ENCODE measurements at places on chromosomes 16 and 17.

GRCh38 chr17:34570506-34570905 lies 8.9 kb upstream of the TMEM132E start:
- no peaks in the 10 kb centered on the region for H3K4me1 ChIP-seq
- H3K27me3 ChIP-seq: no peaks in the 10 kb centered on the region
- H3K4me3 ChIP-seq: no peak overlapping the region
- H3K27ac ChIP-seq: no peak overlapping the region
- no peaks in the 10 kb centered on the region for H3K36me3 ChIP-seq

- no peaks in the 10 kb centered on the region for H3K4me1 ChIP-seq
- H3K27ac ChIP-seq: no peak overlapping the region
- no peaks in the 10 kb centered on the region for H3K36me3 ChIP-seq
- H3K4me3 ChIP-seq: no peak overlapping the region
These were observed 5.6 kb downstream of the ALOX12 start for GRCh38 chr17:7001318-7001961.

DNA sequence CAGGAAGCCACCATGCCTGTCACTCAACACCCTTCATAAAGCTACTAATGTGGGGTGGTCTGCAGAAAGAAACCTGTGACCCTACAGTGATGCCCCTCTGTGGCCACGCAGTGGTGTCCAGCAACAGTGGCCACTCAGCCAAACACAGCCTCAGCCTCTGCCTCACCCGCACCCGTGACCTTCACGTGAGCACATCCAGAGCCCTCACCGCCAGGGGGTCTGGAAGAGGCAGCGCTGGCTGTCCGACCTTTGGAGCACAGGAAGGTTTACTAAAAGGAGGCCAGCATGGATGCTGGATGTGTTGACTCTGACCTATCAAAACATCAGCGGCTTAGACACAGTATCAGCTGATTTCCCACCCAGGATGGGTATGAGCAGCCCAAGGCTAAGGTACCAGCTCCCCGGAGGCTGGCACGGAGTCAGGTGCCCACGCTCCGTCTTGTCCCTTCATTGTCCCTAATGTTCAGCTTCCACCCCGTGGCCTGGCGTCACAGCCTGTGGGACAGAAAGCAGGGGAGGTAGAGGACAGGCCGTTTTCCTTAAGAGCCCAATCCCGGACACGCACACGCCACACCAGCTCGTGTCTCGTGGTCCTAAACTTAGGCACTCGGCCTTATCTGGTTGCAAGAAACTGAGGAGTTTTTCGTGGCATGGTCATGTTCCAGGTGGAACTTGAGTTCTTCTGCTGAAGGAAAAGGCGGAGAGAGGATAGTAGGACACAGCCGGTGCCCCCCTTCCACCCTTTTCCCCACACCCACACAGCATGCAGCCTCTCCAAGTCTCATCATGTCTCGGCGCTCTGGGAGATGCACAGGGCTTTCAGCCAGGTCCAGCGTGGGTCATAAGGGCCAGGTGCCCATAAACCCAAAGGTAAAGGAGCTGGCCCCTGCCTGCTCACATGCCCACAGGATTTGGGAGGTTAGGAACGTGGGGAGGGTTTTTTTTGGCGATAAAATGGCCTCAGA lies 49.7 kb upstream of the ENDOV start:
- no peak for DNase-seq
- no peak overlapping the region for H3K27ac ChIP-seq
- no peaks in the 10 kb centered on the region for H3K27me3 ChIP-seq
- H3K36me3 ChIP-seq: no peaks in the 10 kb centered on the region
- peaks cover 11% of the 10 kb centered on the region for H3K4me1 ChIP-seq

GRCh38 chr17:48483004-48483403 lies 47.8 kb downstream of the HOXB1 start:
- no peak for DNase-seq
- no peak overlapping the region for H3K4me3 ChIP-seq
- H3K27me3 ChIP-seq: no peaks in the 10 kb centered on the region
- H3K27ac ChIP-seq: no peak overlapping the region
- H3K36me3 ChIP-seq: no peaks in the 10 kb centered on the region

DNA sequence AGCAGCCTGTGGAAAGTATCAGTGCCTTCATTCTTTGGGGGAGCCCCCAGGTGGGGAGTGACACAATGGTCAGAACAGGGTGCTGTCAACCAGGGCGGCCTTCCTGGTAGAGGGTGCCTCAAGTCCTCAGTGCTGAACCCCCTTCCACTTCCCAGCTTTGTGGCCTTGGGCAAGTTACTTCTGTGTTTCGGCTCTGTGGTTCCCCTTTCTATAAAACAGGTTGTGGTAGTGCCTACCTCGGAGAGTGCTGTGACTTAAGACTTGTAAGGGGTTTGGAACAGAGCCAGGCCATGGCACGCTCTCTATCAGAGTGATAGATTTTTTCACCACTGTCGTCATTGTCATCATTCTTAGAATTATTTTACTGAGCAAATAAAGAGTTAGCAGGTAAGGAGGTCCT lies 141.1 kb downstream of the CCDC182 start:
- peak overlapping the region; percentile 72 for H3K27ac ChIP-seq
- no peaks in the 10 kb centered on the region for H3K36me3 ChIP-seq
- H3K4me1 ChIP-seq: peaks cover 20% of the 10 kb centered on the region
- no peak overlapping the region for H3K4me3 ChIP-seq

DNA sequence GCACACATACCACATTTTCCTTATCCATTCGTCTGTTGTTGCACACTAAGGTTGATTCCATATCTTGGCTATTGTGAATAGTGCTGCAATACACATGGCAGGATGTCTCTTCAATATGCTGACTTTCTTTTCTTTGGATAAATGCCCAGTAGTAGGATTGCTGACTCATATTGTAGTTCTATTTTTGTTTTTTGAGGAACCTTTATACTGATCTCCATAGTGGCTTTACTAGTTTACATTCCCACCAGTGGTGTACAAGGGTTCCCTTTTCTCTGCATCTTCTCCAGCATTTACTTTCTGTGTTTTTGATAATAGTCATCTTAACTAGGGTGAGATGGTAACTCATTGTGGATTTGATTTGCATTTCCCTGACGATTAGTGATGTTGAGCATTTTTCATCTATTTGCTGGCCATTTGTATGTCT lies 118.1 kb downstream of the STXBP4 start:
- DNase-seq: no peak
- H3K4me1 ChIP-seq: no peaks in the 10 kb centered on the region
- H3K27ac ChIP-seq: no peak overlapping the region
- H3K36me3 ChIP-seq: no peaks in the 10 kb centered on the region
- H3K27me3 ChIP-seq: no peaks in the 10 kb centered on the region
- no peak overlapping the region for H3K4me3 ChIP-seq

DNA sequence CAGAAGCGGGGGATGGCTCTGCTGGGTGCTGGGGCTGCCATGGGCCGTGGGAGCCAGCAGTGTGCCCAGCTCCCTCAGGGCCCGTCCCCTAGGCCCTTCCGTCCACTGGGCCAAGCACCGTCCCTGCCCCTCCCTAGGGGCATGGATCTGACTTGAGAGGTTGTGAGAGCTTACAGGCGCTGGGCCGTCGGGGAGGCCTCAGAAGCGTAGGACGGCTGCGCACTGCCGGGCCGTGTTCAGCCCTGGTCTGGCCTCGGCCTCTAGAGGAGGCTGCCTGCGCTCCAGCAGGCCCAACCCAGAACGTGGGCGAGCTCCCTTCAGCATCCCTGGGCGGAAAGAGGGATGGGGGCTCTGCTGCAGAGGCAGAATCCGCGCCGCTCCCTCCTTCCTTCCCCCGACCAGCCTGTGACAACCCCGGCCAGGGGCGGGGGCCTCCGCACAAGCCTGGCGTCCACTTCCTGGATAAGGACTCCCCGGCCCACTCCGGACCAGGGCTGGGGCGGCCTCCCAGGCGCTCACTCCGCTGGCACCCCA lies 685 bp upstream of the MPG start:
- DNase-seq: peak; percentile 74
- H3K4me3 ChIP-seq: peak overlapping the region; percentile 49
- H3K27ac ChIP-seq: peak overlapping the region; percentile 97
- peaks cover 42% of the 10 kb centered on the region for H3K4me1 ChIP-seq
- no peaks in the 10 kb centered on the region for H3K27me3 ChIP-seq

DNA sequence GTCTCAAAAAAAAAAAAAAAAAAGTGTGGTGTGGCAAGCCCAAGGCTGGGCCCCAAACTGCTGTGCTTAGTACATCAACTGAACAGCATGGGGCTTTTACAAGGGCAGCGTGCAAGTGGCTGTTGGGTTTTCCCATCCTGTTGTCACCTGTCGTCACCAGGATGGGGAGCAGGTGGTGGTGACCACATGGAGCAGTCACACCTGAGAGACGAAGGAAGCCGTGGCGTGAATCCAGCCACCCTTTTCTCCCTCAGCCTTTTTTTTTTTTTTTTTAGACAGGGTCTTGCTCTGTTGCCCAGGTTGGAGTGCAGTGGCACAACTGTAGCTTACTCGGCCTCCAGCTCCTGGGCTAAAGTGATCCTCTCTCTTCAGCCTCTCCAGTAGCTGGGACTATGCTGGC lies 4.1 kb upstream of the MRPL58 start:
- H3K27me3 ChIP-seq: no peaks in the 10 kb centered on the region
- H3K4me3 ChIP-seq: no peak overlapping the region
- H3K36me3 ChIP-seq: no peaks in the 10 kb centered on the region
- no peak overlapping the region for H3K27ac ChIP-seq
- no peak for DNase-seq

DNA sequence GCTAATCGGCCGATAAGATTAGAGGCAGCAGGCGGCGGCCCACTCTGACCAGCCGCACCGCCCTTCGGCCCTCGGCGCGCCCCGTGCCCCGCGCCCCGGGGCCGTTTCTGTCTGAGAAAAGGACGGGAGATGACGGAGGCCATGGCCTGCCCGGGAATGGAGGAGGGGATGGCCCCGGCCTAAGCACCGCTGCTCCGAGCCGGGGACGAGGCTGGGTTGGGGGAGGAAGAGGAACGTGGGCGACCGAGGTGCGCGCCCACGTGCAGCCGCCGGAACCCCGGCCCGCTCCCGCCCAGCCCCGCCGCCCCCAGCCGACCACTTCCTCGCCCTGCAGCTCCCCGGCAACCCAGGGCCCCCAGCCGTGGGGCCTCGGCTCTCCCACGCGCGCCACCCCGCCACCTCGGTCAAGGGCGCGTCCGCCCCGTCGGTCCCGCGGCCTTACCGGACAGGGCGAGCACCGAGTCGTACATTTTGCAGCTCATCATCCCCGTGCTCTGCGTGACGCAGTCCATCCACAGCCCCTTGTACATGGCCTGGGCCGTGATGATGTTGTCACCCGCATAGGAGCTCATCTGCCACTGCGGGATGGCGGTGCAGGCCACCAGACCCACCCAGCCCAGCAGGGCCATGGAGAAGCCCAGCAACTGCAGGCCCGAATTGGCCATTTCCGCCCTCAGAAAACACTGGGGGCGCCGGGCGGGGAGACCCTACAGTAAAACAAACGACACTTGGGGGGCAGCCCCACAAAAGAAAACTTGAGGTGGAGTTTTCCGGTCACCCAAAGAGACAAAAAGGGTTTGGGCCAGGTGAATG lies 693 bp downstream of the CLDN7 start:
- peaks cover 11% of the 10 kb centered on the region for H3K4me1 ChIP-seq
- H3K27me3 ChIP-seq: peaks cover 7% of the 10 kb centered on the region
- no peaks in the 10 kb centered on the region for H3K36me3 ChIP-seq
- peak overlapping the region; percentile 33 for H3K4me3 ChIP-seq
- H3K27ac ChIP-seq: no peak overlapping the region

DNA sequence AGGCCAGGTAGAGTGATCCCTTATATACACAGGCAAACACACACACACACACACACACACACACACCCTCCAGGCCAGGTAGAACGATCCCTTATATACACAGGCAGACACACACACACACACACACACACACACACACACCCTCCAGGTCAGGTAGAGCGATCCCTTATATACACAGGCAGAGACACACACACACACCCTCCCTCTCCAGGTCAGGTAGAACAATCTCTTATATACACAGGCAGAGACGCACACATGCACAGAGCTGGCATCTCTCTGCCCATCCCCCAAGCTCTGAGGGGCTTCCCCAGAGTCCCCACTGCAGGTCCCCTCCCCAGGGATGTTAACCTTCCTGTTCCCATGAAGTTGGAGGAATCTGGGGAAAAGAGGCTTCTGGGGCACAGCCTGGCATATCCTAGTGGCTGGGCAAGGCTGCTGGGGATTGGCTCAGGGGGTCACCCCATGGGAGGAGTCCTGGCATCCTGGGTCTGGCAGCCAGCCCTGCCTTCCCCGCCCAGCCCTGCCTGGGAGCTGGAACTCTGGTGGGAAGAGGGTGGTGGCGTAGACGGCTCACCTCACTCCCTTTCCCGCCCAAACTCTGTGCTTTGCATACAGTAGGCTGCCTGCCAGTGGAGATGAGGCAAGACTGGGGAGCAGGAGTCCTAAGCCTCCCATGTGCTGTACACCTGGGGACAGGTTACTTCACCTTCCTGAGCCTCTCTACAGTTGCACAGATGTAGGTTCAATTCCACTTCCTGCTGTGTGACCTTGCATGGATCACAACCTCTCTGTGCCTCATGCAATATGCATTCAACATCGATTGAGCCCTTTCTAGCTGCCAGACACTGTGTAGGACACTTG lies 41.8 kb downstream of the TEKT5 start:
- H3K4me1 ChIP-seq: peaks cover 1% of the 10 kb centered on the region
- DNase-seq: no peak
- H3K36me3 ChIP-seq: no peaks in the 10 kb centered on the region
- H3K4me3 ChIP-seq: no peak overlapping the region

DNA sequence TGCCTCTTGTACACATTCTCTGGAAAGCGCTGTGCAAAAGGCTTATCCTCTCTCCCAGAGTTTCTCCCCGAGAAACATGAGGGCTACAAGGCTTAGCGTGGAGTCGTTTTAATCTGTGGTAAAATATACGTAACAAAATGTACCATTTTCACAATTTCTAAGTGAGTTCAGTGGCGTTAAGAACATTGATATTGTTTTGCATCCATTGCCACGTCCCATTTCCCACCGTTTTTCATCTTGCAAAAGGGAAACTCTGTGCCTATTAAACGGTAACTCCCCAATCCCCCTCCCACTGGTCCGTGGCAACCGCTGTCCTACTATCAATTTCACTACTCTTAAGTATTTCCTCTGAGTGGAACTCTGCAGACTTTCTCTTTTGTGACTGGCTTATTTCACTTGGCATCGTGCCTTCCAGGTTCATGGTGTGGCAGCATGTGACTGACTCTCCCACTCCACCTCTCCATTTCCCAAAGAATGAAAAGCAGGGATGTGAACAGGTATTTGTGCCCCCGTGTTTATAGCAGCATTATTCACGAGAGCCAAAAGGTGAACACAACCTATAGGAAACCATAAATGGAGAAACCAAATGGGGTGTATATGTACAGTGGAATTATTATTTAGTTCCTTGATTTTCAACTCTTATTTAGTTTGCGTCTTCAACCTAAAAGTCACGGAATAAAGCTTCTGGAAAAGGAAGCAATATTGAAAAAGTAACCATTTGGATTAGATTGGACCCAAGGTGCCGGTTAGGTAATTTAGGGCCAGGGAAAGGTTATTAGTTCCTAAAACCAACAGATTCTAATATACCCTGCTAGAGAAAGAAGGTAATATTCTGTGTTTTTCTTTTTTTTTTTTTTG lies 1.1 kb upstream of the USP32 start:
- no peaks in the 10 kb centered on the region for H3K36me3 ChIP-seq
- H3K4me3 ChIP-seq: peak overlapping the region; percentile 64
- H3K27ac ChIP-seq: peak overlapping the region; percentile 21
- no peaks in the 10 kb centered on the region for H3K27me3 ChIP-seq
- peak; percentile 31 for DNase-seq
